Activated T-helper 17 cell treated with anti-CD3 and anti-CD28 coated beads, Interleukin-2, amount 50 U/mL, for 72 hours (primary cell): ENCODE measurements at places on chromosomes 12 and 14. TPM values are rescaled to one million over a fixed set of nuclear protein-coding genes. Genes with fewer than 3 reads are reported as not detected.

The KRT78 gene
- not detected for total RNA-seq

The RTRAF gene
- 190 TPM for total RNA-seq

DNA sequence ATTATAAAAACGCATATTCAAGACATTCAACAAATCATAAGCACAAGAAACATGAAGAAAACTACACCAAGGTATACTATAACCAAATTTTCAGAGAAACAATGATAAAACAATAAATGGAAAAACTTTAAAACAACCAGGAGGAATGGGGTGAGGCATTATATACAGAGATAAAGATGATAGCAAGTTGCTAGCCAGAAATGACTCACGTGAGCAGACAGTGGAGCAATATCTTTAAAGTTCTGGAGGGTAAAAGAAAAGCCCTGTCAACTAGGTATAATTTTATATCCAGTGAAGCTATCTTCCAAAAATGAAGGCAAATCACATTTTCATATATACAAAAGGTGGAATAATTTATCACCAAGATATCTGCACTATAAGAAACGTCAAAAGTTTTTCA lies 97.8 kb upstream of the PCED1B start:
- no peak for ATAC-seq

GRCh38 chr12:96000858-96001257 lies 4.7 kb upstream of the HAL start:
- no peak for ATAC-seq

- no peak for ATAC-seq
Observed at GRCh38 chr14:50659327-50659974, 8.7 kb downstream of the SAV1 start.
